ENCODE measurements at places on chromosomes 7 and 10.

- DNase-seq = no peak
Observed at GRCh38 chr7:75688200-75689136, 50.3 kb downstream of the HIP1 start.

- DNase-seq = no peak
Observed at GRCh38 chr7:20329389-20330238, 1.1 kb upstream of the ITGB8 start.

- DNase-seq = no peak
Observed at GRCh38 chr7:144775749-144776148, 60.1 kb downstream of the TPK1 start.

- no peak for DNase-seq
Observed at GRCh38 chr10:17201794-17202116, 283 bp upstream of the TRDMT1 start.

GRCh38 chr10:23613900-23614299, 175.0 kb downstream of the OTUD1 start:
- DNase-seq = no peak

- DNase-seq = no peak
Observed at GRCh38 chr7:155358066-155358947, 60.6 kb downstream of the INSIG1 start.

- DNase-seq = no peak
Observed at GRCh38 chr10:92517034-92517655, 56.7 kb downstream of the IDE start.

- DNase-seq = no peak
Observed at GRCh38 chr7:30159163-30159562, 24.4 kb downstream of the MTURN start.

DNA sequence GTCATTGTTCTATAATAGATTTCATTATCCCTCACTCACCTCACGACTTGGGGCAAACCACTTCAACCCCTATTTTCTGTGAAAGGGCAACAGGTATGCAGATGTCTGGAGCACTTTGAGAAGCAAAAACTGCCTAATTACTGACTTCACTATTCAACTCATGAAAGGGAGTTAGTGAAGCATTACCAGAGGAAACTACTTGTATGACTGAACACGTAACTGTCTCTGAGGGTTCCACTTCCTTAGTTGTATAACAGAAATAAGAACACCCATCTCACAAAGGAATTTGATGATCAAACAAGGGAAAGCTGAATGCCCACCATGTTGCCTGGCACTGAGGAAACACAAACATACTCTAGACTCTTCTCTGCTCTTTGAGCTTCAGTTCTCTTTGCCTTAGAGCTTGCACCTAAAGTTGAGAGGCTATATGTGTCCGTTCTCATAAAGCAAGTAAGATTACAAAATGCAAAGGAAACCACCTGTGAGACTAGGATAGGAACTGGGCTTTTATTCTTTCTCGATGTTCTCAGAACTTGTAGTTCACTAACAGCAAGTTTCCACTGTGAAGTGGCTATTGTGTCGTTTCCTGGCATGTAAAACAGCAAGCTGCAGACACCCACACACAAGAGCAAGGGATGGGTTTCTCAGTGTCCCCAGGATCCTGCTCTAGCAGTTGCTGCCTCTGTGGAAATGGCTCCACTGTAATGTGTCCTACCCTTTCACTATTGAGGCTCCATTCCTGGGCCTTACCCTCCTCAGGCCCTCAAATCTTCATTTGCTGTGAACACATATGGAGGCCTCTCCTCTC, 2.6 kb downstream of the TMEM243 start:
- DNase-seq = no peak

DNA sequence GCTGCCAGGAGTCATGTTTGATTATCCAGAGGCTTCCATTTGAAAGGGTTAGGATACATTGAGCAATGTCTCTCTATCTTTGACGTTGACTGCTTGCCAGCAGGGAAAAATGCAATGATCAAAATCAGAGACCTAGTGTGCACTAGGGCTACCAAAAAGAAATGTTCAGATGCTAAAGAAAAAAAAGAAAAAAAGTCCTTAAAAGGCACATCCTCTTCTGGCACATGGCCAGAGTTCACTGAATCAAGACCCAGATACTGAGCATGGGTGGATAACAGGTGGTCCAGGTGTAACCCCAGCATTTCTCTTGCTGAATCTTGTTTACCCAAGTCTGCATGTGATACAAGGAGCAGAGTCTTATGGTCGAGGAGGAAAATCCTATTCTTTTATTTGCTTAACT, 899.3 kb downstream of the SORCS3 start:
- no peak for DNase-seq

GRCh38 chr10:65491799-65492198, 1434.0 kb upstream of the LRRTM3 start:
- no peak for DNase-seq

DNA sequence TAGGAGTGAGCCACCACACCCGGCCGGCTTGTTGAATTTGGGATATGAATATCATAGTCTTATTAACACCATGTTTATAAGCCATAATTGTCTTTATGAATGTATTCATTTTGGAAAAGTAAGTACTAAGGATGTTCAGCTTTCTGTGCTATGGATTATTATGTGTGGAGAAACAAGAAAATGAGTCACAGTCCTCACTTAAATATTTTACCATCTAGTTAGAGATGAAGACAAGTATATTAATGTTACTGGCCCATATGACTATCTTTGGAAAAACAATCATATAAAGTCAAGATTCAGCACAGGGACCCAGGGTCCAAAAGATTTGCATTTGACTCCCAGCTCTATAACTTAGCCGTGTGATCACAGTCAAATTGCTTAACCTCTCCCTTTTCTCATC, 9.8 kb upstream of the TOMM7 start:
- no peak for DNase-seq

DNA sequence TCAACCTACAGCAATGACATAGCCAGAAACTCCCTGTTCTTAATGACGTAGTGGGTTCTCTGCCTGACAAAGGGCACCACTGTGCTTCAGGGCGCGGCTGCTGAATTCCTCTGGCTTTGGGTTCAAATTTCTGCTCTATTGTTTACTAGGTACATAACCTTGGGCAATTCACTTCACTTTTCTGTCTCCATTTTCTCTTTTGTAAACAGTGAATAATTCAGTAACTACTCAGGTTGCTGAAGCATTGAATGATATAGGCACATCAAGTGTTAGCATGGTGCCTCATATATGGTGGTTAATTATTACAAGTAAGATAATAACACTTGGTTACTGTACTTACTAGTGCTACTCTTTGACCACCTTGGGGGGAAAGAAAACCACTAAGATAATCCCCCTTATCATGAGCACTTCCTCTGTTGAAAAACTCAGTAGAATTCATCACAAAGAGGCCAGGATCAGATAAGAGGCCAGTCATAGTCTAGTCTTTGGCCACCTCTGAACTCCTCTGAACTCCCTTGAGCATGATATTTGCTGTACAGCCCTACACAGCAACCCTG, 92.0 kb upstream of the AHR start:
- no peak for DNase-seq

DNA sequence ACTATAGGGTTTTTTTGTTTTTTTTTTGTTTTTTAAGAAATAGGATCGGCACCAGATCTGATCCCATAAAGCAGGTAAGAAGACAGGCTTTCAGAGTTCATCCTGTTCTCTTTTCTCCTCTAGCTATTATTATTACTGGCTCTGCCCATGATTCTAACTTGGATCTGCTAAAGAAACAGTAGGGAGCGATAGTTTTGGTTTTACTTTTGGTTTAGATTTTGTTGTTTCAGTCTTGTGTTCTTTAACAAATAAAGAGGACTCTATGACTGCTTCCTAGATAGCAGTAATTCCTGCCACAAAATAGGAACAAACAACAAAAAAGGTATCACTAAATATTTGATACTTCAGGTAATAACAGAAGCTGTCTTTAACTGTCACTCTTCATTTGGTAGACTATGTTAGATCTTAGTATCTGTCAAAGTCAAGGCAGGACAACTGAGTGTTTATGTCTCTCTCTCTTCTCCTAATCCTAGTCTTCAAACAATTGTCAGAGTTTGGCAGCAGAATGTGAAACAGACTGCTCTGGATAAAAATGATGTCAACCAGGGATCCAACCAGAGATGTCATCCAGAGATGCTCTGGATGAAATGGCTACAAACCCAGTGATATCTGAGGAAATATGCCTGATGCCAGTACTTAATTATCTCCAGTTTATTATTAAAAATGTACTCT, 99.8 kb downstream of the KMT2C start:
- no peak for DNase-seq

GRCh38 chr10:10792681-10793080, 225.0 kb upstream of the CELF2 start:
- no peak for DNase-seq

DNA sequence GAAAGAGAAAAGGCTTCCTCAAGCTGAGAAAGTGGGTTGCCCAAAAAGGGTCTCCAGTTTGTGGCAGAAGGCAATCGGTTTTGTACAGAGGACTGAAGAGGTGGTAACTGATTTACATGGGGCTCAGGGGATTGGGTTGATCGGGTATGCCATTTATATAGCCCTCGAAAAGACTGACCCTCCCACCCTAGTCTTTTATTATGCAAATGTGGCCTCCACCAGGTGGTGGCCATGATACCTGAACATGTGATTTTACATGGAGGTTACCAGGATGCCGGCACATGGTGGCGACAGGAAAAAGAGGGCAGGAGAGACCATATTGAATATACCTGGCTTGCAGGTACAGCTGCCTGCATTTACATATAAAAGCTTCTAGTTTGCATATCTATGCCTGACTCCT, 36.7 kb downstream of the ATE1 start:
- DNase-seq = no peak

DNA sequence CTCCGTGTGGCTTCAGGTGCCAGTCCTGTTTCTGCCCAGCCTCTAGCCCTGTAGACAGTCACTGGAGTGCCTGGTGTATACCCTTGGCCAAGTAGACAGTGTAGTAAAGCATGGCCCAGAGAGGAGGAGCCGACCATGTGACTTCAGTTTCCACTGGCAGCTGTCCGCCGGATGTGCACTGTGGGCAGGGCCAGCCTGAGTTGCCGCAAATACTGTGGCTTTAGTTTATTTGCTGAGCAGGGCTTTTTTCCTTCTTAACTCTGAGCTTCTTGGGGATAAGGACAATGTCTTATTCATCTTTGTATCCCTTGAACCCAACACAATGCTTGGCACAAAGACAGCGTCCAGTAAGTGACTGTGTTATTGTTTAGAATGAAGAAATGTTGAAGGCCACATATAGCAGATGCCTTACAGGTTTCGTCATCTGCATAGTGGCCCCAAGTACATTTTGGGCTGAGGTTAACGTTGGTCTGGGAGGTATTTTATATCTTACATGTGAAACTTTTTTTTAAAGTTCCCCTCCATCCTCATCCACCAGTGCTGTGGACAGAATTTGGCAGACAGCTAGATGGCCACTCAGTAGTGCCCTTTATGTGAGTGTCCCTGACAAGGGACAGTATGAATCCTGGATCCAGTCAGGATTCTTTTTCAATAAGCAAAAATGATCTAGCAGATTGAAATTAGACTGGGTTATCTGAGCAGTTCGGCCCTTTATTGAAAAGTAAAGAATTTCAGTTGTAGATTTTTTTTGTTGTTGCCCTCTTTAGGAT, 40.6 kb downstream of the CYP17A1 start:
- DNase-seq = no peak

GRCh38 chr10:92690211-92690914, 608 bp downstream of the HHEX start:
- DNase-seq = no peak

- DNase-seq = no peak
Observed at GRCh38 chr7:128266883-128267594, 26.0 kb downstream of the LEP start.

DNA sequence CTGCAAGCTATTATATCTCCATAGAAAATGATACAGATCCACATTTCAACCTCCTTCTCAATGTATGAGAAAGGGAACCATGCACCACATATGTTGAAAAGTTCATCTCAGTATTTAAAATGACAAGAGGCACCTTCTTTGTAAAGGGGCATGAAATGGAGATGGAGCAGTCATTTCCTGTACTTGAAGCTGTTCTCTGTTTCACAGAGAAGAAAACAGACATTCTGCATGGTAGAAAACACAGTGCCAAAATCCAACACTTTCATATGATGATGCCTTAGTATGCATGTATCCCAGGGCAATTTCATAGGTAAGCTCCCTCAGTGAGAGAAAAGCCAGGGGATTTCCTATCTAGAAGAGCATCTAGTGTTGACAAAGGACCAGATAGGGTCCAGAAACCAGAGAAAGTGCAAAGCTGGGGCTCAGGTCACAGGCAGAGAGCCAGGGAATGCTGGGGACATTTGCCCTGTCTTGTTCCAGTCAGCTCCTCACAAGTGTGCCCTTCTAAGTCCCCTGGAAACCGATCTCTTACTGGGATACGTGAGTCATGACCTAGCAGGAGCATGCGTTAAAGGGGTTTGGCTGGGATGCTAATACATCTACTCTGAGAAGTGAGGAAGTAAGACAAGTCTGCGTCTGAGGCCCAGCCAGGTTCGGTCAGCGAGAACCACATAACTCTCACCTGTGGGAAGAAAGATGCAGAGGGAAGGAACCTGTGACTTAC, 118.7 kb downstream of the ICA1 start:
- DNase-seq = no peak

DNA sequence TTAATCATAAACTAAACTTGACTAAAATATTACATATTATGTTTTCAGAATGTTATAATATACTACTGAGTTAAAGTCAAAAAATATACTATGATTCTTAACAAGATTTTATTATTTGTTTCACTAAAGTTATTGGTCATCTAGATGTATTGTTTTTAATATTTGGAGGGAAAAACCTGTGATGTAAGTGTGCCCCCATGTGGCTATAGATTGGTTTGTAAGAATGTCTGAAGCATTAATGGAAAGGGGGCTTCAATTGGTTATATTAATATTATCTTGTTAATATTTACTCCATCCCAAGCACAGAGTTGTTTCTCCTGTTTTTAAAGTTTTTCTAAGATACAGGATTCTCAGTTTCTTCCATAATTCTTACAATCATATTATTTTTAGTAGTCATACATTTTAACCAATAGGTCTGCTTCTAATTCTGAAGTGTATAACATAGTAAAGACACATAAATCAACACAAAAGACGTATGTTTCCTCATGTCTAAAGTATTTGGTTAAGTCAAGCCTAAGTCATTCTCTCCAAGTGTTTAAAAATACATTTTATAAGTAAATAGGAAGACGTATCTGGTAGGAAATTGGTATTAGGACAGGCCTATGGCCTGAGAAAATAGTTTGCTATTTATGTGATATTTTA, 58.0 kb downstream of the GNAT3 start:
- DNase-seq = no peak

DNA sequence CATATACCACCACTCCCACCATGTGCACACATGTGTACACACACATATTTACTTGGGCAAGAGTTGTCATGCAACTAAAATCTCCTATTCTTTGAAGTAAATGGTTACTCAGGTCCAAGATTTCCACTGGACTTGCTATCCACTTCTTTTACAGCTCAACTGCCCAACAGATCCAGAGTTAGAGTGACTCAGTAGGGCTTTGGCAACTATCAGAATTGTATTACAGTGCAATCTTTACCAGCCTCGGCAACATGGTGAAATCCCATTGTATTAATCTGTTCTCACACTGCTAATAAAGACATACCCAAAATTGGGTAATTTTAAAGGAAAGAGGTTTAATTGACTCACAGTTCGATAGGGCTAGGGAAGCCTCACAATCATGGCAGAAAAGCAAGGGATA, 51.9 kb upstream of the ABLIM1 start:
- DNase-seq = no peak
